ACHN (cell line): ENCODE measurements at places on chromosomes 16 and 17.

- no peak for DNase-seq
These were observed 6.4 kb downstream of the DOC2A start for GRCh38 chr16:30004424-30004776.

GRCh38 chr17:32303781-32304288 is 38.1 kb downstream of the C17orf75 start:
- DNase-seq, result no peak

- DNase-seq, result no peak
These were observed 13.1 kb upstream of the MMD start for GRCh38 chr17:55434721-55435120.

DNA sequence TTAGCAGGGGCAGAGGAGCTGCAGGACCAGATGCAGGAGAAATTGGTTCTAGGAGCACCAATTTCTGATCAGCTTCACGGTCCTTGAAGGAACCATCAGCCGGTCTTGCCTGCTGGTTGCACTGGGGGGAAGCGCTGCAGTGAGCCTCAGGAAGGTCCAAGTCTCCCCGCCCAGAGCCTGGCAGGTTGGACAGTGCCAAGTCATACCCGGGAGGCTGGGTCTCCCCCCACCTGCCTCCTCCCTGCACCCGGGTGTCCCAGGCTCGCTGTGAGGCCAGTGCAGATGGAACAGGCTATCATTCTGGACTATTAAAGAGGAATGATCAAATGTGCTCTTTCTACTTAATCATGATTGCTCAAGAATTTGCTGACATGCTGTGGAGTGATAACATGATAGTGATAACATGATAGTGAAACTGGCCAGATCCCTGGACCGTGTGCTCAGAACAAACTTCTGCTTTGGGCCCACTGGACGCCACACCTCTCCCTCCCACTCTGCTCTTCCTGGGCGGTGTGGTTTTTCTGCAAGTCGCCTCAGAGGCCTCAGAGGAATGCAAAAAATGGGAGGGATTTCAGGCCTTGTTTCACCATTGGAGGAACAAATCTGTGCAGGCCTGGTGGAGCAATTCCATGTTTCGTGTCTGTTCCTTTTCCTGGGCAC is 236.0 kb downstream of the IRF8 start:
- DNase-seq, result no peak

DNA sequence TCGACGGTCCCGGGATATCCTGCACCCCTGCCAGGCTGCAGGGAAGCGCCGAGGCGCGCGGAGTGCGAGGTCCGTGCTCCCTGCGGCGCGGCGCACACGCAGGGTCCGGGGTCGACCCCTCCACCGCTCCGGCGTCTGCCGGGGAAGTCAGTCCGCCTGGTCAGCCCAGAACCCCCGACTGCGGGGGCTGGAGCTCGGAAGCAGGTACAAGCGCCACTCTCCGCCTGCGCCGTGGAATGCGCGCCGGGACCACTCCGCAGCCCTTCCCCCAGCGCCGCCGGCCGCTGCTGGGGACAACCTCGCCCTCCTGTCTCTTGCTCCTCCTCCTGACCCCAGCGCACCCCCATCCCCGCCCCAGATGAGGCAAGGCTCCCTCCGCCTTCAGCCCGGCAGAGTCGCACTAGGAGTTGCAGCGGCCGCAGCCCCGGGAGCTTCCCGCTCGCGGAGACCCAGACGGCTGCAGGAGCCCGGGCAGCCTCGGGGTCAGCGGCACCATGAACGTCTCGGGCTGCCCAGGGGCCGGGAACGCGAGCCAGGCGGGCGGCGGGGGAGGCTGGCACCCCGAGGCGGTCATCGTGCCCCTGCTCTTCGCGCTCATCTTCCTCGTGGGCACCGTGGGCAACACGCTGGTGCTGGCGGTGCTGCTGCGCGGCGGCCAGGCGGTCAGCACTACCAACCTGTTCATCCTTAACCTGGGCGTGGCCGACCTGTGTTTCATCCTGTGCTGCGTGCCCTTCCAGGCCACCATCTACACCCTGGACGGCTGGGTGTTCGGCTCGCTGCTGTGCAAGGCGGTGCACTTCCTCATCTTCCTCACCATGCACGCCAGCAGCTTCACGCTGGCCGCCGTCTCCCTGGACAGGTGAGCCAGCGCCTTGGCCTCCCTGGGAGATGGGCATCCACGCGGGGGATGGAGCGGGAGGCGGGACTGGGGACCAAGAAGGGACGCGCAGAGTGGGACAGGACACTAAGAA is at the start of gene GALR2:
Gene GALR2 (plus strand): TSS at position 392 of the 974 bp plus-strand sequence. CDS start 103 bp downstream, at position 495.
- DNase-seq, result no peak

GRCh38 chr17:19303367-19303776 is 59.2 kb downstream of the B9D1 start:
- DNase-seq, result no peak

DNA sequence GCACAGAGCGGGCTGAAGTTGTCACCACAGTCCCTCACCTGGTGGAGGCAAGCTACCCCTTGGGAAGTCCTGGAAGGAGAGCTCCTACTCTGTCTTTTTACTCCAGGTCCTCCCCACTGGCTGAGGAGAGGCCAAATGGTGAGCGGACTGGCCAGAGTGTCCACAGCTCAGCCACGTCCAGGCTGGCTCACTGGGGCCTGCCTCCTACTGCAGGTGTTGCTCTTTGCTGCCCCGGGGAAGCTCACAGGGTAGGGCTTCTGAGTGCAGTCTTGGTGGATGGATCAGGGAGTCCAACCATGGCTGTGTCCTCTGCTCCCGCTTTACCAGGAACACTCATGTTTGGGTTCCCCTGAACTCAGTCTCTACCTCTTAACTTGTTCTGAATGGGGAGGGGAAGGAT is 2.7 kb downstream of the B9D1 start:
- no peak for DNase-seq

GRCh38 chr17:2687074-2687418 is 24.5 kb downstream of the CLUH start:
- DNase-seq, result no peak

DNA sequence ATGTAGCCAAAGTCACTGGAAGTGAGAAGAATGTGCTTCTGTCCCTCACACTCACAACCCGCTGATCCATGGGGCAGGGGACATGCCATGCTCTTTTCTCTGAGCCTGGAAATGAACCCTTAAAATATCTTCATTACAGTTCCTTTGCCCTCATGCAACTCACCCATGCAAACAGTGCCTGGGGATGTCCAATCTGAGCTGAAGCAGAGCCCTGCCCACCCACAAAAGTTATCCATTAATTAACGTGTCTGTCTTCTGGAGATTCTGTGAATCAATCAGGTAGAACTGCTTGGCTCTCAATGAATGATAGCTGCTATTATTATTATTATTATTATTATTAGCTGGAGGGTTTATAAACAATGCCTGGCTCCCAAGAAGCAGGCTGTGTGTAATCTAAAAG is 133.7 kb downstream of the USP31 start:
- DNase-seq, result no peak

GRCh38 chr16:4290236-4290830 is 17.5 kb upstream of the TFAP4 start:
- peak; percentile 67 for DNase-seq

GRCh38 chr17:633641-634101 is 81.0 kb downstream of the VPS53 start:
- DNase-seq, result no peak

GRCh38 chr17:57724026-57724728 is 20.9 kb downstream of the CCDC182 start:
- peak; percentile 5 for DNase-seq

DNA sequence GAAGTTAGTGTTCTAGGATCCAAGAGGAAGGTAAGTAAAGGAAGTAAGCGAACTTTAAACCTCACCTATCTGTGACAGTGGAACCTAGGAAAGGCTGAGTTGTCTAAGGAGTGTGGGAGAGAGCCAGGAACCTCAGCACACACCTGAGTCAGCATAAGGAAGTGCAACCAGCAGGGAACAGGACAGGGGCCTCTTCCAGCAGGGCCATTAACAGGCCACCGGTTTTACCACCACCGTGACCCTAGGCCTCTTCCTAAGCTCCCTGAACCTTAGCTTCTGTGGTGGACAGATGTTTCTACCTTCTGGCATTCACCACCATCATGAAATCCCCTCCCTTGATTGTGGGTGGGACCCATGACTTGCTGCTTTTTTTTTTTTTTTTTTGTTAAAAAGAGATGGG is 26.7 kb upstream of the GPATCH8 start:
- DNase-seq, result no peak

GRCh38 chr16:20746461-20746860 is 4.8 kb upstream of the THUMPD1 start:
- no peak for DNase-seq

DNA sequence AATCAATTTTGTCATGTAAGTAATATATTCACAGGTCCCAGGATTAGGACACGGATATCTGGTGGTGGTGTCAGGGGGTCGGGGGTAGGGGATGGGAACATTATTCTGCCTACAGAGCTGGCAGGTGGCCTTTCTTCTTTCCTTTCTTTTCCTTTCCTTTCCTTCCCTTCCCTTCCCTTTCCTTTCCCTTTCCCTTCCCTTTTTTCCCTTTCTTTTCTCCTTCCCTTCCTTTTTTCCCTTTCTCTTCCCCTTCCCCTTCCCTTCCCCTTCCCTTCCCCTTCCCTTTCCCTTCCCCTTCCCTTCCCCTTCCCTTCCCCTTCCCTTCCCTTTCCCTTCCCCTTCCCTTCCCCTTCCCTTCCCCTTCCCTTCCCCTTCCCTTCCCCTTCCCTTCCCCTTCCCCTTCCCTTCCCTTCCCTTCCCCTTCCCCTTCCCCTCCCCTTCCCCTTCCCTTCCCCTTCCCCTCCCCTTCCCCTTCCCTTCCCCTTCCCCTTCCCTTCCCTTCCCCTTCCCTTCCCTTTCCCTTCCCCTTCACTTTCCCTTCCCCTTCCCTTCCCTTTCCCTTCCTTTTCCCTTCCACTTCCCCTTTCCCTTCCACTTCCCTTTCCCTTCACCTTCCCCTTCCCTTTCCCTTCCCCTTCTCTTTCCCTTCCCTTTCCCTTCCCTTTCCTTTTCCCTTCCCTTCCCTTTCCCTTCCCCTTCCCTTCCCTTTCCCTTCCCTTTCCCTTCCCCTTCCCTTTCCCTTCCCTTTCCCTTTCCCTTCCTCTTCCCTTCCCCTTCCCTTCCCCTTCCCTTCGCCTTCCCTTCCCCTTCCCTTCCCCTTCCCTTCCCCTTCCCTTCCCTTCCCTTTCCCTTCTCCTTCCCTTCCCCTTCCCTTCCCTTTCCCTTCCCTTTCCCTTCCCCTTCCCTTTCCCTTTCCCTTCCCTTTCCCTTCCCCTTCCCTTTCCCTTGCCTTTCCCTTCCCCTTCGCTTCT is 145.9 kb downstream of the PRKCB start:
- no peak for DNase-seq

DNA sequence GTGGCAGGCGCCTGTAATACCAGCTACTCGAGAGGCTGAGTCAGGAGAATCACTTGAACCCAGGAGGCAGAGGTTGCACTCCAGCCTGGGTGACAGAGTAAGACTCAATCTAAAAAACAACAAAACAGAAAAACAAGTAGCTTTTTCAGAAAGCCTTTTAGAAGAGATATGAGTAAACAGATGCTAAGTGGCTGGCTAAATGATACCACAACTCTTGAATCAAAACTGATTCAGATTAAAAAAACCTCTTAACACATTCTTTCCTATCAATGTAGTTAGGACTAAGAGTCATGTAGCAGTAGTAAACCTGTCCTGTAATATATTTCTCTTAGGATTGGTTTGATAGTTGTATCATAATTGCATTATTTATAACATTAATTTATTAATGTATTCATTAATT is 23.0 kb downstream of the PPM1D start:
- no peak for DNase-seq

- no peak for DNase-seq
These were observed 25.3 kb downstream of the TRPV3 start for GRCh38 chr17:3532106-3532858.

DNA sequence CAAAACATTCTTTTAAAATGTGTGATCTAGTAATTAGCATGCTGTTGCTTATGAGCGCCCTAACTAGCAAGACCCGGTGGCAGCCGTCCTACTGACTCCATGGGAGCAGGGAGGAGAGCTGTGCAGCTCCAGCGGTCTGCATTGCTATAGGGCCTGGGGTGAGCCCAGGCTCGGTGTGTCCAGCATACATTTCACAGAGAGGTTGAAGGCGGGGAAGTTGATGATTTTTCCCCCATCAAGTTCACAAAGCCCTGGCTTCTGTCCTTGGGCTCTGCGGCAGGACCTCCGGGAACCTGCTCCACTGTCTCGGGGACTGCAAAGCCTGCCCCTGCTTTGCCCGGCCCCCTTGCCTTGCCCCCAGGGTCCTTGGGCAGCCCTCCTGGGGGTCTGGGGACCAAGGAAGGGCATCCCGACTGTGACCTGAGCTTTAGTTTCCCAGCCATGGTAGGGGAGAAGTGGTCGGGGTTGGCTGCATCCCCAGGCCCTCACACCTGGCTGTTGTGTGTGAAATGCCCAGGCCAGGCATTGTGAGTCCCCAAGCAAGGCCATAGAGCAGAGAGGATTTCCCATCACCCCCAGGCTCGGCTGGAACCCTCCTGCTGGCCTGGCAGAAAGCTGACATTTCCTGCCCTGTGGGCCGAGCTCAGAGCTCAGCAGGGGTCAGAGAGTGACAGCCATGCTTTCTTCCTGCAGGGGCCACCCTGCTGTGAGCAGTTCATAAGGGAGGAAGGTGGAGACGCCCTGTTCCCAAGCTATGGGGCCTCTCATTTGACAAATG is 24.8 kb downstream of the KCNJ12 start:
- no peak for DNase-seq

DNA sequence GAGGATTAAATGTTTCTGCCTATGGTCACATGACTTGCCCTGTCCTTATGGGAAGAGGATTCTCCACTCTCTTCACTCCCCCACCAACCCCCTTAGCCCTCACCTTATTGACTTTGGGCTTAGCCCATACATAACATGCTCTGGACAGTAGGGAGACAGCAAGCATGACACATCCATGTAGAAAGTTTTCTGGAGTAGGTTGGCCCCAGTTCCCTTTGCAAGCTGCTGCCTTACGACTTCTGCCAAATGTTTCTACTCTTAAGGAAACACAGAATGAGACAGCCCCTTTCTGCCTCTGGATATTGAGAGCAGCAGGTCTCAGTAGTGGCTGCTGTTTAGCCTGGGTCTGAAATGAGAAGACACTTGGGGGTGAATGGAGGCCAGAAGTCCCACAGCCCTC is 282.2 kb downstream of the MAP2K6 start:
- DNase-seq, result no peak

GRCh38 chr17:6070913-6071511 is 833 bp downstream of the WSCD1 start:
- peak; percentile 44 for DNase-seq

DNA sequence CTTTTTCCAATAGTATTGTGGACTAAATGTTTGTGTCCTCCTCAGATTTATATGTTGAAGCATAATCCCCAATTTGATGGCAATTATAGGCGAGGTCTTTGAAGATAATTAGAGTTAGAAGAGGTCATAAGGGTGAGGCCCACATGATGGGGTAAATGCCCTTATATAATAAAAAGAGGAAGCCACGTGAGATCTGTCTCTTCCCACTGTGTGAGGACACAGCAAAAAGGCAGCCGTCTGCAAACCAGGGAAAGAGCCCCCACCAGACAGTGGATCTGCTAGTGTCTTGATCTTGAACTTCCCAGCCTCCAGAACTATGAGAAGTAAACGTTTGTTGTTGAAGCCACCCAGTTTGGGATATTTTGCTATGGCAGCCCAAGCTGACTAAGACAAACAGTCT is 76.0 kb downstream of the LYRM1 start:
- DNase-seq, result no peak
